Activated CD4-positive, alpha-beta T cell treated with anti-CD3 and anti-CD28 coated beads for 36 hours (primary cell): ENCODE measurements at places on chromosomes 7 and 10. TPM values are rescaled to one million over a fixed set of nuclear protein-coding genes. Genes with fewer than 3 reads are reported as not detected.

ALOX5 gene
- 0.21 TPM for total RNA-seq

TRPV5 gene
- not detected for total RNA-seq

FOXI2 gene
- not detected for total RNA-seq

CALCR gene
- total RNA-seq, result not detected

CEP41 gene
- 21.2 TPM for total RNA-seq

KCNH2 gene
- 0.48 TPM for total RNA-seq

PNLIPRP1 gene
- not detected for total RNA-seq

DNA sequence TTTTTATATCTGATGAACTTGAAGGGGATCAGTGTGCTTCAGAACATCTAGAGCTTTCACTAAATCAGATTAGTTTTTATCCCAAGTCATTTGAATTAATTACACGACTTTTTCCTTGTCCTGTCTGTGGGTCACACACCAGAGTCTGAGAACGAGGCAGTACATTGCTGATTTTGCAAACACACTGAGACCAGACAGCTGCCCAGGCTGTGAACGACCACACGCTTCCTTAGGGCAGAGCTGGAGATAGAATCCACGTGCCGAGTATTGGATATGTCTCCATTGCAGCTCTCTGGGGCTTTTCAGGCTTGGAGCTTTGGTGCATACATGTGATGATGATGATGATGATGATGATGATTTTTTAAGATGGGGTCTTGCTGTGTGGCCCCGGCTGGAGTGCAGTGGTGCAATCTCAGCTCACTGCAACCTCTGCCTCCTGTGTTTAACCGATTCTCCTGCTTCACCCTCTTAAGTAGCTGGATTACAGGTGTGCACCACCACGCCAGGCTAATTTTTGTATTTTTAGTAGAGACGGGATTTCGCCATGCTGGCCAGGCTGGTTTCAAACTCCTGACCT is 81.1 kb downstream of the CAMK1D start:
- no peak for DNase-seq

GRCh38 chr10:49183596-49184542 is 4.3 kb downstream of the TMEM273 start:
- DNase-seq, result peak; percentile 44

DNA sequence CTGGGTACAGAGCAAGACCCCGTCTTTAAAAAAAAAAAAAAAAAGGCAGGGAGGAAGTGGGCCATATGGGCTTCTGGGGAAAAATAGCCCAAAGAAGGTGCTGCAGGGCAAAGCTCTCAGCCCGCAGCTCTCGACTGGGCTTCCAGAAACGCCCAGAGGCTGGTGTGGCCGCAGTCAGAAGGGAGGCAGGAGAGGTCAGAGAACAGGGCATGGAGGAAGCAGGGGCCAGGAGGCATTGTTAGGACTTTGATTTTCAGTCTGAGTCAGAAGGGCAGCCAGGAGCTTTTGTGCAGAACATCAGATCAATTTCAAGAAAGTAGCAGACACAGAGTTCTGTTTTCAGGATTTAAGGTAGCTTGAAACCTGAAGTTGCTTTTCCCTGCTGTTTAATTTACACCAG is 35.3 kb upstream of the CYTH3 start:
- no peak for DNase-seq

- DNase-seq, result no peak
These were observed 309.9 kb downstream of the GPAM start for GRCh38 chr10:111873621-111874135.

- DNase-seq, result no peak
These were observed 591.4 kb downstream of the SORCS1 start for GRCh38 chr10:106573106-106573505.

DNA sequence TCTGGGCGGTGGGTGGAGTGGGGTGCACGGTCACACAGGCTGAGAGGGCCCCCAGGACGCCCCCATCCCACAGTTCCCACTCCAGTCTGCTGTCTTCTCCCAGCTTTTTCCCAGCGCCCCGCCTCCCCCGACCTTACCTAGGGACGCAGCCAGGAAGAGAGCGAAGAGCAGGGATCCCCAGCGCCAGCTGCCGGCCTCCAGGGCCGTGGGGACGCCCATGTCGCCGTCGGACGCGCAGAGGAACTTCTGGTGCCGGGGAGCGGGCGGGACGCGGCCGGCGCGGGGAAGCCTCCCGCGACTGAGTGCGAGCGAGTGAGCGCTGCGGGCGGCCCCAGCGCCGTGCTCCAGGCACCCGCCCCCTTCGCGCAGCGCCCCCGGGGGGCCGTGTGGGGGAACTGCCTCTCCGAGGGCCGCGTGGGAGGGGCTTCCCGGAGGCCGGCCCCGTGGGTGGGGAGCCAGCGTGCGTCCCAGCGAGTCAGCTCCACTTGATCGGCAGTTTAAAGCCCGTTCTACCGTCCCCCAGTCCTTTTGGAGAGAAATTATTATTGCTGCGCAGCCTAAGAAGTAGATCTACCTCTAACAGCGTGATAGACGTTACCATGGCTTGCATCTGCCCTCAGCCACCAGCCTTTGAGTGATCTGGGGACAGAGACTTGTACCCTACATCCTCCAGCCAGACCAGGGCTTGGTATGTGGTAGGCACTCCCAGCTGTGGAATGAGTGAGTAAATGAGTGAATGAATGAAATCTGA is at the start of gene VSIR:
VSIR (minus strand) TSS at position 300 of the 751 bp plus-strand sequence; CDS start at position 219, 81 bp downstream.
- peak; percentile 97 for DNase-seq

DNA sequence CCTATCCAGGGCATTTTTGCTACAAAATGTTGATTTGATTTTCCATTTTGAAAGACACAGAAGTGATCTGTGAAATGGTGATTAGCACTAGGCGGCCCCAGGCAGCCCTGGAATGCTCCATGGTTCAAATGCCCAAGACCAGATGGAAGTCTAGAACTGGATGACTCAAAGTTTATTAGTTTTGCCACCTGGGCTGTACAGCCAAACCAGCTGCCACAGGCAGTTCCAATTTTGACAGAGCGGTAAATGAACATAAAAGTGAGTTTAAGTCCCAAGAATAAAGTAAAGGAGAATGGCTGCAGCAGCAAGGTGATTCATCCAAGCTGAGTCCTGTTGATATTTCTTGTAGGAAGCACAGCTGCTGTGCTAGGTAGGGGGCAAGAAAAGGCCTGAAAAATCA is 180.5 kb downstream of the SUGCT start:
- DNase-seq, result no peak

DNA sequence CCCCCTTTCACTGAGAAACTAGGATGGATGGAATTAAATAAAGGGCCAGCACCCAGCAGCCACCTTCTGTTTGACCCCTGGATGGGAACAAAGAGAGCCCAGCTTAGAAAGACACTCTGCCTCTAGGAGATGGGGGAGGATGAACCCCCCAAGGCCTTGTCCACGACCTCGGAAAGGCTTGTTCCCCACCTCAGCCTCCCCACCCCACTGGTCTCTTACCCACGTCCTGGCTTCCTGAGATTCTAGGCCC is 9.7 kb downstream of the ITPRIP start:
- DNase-seq, result no peak

GRCh38 chr10:79131836-79132631 is 63.3 kb downstream of the ZMIZ1 start:
- DNase-seq, result no peak

DNA sequence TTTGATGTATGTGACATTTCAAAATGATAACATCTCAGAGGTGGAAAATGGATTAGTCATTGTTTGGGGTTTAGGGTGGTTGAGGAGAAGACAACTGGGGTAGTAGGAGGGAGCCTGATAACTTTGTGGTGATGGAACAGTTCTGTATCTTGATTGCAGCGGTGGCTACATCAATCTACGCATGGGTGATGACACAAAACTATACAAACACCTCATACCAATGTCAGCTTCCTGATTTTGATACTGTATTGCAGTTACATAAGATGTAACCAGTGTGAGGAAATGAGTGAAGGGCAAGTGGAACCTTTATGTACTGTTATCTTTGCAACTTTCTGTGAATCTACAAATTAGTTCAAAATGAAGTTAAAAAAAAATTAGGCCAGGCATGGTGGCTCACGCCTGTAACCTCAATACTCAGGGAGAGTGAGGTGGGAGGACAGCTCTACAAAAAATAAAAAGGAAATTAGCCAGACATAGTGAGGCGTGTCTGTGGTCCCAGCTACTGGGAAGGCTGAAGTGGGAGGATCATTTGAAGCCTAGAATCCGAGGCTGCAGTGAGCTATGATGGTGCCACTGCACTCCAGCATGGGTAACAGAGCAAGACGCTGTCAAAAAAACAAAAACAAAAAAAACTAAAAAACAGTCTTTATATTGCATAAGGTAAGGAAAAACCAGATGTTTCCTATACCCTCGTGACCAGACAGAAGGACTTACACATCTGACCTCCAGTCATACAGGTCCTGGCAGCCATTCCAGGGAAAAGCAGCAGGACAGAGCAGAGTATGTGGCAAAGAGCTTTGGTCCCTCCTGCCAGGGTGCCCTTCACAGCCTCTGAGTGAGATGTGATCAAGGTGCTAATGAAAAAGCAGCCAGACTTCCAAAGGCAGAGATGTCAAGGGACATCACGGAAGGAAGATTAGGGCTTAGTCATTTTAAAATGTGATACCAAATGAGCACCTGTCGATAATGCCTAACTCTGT is 50.8 kb downstream of the CYTH3 start:
- DNase-seq, result peak; percentile 63

GRCh38 chr7:135645296-135645904 is 16.9 kb upstream of the STMP1 start:
- DNase-seq, result no peak

DNA sequence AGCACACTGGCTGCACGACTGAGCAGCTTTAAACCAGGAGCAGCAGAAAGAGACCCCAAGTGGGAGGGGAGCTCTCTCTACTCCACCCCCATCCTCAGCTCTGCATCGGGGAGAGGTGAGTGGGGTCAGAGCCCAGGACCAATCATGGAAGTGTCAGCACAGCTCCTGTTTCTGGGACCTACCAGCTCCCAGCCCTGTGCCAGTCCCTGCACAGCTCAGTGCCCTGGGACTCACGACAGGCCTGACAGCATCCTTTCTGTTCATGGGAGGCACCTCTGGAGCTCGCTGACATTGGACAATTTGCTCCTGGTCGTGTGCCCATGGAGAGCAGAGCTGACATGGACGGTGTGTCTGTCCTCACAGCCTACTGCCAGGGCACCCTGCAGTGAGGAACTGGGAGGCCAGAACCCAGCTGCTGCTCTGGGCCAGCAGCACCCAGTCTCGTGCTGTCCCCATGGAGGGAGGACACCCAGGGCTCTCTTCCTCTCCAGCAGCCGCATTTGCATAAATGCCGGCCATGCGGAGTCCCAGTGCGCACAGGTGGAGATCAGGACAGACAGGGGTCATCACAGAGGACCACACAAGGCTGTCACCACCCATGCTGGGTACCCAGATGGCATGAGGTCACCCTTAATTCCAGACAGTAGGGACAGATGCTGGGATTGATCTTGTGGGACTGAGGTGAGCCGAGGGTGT is 45.9 kb upstream of the MSMB start:
- peak; percentile 37 for DNase-seq

DNA sequence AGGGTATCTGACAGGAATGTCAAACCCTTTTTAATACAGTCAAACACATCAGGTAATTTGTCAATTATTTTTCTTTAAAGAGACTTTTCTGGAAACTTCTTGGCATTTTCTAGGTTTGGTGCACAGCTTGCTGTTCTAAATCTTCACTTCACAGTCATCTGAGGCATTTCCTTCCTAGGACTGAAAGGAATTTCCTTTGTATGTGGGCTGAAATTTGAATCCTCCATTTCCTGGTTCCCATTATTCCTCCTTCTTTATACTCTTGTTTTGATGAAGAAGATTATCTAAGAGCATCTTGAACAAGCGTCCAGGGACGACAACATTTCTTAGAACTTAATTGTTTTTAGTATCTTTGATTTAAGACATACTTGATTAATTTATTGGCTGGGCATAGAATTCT is 24.9 kb downstream of the CALD1 start:
- no peak for DNase-seq

- peak; percentile 89 for DNase-seq
These were observed 1.2 kb upstream of the ZMIZ1 start for GRCh38 chr10:79067241-79068202.

DNA sequence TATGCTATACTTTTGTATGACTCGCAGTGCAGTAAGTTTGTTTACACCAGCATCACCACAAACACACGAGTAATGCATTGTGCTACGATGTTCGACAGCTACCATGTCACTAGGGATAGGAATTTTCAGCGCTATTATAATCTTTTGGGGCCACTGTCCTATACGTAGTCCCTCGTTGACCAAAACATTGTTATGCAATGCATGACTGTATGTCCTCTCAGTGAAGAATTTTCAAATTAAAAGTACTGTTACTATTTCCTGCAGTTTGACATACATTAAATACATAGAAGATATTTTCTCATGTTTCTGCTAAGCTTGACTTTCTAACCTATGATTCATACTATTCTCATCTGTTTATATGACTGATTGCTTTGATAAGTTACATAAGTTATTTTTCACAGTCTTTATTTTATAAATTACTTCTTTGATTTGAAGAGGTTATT is 203.6 kb downstream of the VTI1A start:
- DNase-seq, result no peak

GRCh38 chr7:6384327-6384726 is 63.4 kb downstream of the DAGLB start:
- no peak for DNase-seq

DNA sequence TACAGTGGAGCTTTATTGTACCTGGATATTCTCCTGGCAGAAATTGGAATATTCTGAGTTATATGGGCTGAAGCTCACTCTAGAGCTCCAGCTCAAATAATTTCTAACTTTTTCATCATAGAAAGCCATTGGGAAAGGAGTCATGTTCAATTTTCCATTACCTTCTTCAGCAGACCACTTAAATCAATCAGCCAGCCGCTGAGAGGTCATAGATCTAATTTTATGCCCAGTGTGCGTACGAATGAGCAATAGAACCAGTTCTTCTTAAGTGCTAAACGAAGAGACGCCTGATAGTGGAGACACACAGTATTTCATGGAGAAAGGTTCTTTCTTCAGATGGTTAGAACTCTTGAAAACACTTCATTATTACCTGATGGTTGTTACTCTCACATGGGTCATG is 35.0 kb upstream of the DNAJB12 start:
- DNase-seq, result no peak

- DNase-seq, result no peak
These were observed 38.0 kb upstream of the GPAM start for GRCh38 chr10:112221545-112221944.
